CD8-positive, alpha-beta T cell (primary cell): ENCODE measurements at places on chromosomes 2 and 18.

GRCh38 chr2:211930331-211930730, 608.3 kb downstream of the ERBB4 start:
- DNase-seq, result no peak

GRCh38 chr18:58495634-58496033, 133.3 kb downstream of the ALPK2 start:
- no peak for DNase-seq

DNA sequence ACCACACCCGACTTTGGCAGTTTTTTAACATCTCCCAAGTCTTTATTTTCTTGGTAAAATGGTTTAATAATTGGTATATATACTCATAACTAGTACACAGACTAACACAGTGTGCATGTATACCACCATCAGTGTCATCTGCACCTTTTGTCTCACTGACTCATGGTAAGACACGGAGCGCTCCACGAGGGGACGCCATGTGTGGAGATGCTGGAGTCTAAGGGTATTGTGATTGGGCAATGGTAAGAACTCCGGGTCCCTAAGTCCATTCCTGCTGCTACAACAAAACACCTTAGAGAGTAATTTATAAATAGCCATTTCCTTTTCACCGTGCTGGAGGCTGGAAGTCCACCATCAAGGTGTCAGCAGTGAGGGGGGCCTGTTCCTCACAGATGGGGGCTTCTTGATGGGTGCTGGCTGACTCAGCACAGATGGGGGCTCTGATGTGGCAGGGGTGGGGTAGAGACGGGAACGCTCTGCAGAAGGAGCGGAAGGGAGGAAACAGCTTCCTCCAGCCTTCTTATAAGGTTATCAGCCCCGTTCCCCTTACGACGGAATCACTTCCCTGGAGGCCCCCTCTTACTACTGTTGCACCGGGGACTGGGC, 42.0 kb upstream of the EDAR start:
- no peak for DNase-seq

- no peak for DNase-seq
Observed at GRCh38 chr2:232647261-232647660, 13.9 kb downstream of the EFHD1 start.

GRCh38 chr2:181474222-181474881, 17.2 kb downstream of the ITGA4 start:
- no peak for DNase-seq

DNA sequence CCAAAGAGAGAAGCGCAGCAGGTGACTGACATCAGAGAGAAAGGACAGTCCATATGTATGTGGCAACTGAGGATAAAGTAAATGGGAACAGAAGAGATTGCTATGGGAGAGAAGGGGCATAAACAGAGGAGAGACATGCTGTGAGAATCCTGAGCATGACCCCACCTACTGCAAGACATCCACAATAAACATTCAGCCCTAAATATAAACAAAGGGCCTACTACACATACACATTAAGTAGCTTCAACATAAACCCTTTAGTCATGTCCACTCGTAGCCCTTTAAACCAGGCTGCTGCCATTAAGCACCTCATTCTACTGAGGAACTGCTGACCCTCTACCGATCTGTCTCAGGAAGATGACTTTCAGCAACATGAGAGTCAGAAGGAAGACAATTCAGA, 32.9 kb downstream of the CCBE1 start:
- DNase-seq, result no peak

DNA sequence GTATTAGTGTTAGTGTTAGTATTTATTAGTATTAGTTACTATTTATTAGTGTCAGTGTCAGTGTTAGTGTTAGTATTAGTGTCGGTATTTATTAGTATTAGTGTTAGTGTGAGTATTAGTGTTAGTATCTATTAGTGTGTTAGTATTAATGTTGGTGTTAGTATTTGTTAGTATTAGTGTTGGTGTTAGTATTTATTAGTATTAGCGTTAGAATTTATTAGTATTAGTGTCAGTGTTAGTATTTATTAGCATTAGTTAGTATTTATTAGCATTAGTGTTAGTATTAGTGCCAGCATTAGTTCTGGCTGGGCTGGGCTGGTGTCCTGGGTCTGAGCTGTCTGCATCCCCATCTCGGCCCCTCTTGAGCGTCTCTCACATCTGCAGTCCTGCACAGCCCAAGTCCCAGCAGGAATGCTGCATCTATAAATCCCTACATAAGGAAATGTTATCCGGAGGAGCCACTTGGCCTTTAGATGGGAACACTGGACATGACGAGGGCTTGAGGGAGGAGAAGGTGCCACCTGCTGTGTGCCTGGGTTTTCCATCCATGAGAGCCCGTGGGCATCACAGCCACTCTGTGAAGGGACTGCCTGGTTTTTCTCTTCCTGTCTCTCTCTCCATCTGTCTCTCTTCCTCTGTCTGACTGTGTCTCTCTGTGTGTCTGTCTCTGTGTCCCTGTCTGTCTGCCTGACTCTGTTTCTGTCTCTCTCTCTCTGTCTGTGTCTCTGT, 33.6 kb downstream of the TWIST2 start:
- no peak for DNase-seq

DNA sequence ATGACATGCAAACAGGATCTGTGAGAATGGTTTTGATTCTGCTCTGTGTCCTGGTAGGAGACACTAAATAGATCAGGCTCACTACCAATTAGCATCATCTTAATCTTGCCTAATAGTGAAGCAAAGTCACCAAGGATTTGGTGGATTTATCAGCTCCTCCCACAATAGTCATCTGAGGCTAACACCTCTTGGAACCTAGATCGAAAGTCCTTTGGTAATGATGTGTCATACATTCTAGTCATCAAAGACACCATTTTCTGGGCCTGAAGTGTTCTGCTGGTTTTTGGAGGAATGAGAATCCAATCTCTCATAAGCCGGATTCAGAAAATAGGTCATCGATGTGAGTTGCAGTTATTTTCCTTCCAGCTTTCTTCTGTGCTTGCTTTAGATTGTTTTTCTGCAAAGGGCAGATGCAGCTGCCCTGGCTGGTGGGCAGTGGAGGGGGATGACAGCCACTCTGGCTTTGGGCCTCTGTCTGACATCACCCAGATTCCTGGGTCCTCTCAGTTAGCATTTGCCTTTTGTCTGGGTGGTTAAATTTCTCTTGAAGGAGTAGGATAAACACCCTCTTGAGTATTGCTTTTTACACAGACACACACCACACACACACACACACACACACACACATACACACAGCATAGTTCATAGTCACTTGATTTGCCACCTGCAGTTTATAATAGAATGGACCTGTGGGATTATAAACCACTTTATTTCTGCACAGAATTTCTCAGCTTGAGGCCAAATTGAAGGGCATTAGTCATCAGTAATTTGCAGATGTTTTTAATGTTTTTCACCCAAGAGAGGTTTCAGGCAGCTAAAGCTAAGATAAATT, at the start of gene MYO3B:
MYO3B (plus strand) TSS at position 198 of the 832 bp plus-strand sequence; CDS start at position 339, 141 bp downstream.
- DNase-seq, result peak; percentile 54

DNA sequence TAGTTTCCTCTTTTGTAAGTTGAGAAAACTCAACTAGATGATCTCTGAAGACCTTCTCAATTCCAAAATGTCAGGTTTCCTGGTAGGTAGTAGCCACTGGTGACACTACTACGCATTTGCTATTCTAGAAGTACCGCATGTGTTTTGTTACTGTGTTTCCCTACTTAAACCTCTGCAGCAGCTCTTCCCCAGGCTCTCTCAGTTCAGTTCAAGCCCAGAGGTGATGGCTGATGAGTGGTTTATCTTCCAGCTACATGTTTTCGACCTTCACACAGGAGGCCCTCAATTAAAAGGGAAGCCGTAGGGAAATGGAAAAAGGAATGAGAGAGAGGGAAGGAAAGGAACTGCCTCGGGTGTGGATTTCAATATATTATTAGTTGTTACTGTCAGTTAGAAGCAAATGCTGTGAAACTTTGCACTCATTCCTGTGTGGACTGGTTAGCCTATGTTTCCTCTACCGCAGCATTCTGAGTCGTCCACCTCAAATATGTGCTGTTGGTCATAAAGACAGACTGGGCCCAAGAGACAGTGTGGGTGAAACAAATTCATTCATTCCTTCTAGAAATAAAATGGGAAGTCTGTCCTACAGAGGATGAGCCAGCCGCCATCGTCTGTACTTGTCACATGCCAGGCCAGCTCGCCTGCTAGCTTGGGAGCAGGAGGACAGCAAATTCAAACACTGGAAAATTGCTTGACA, 455.2 kb upstream of the RAB12 start:
- DNase-seq, result no peak
